ENCODE measurements at places on chromosomes 4 and X. TPM values are rescaled to one million over a fixed set of nuclear protein-coding genes. Genes with fewer than 3 reads are reported as not detected.

CSAG3 gene
- not detected for total RNA-seq

GRCh38 chr4:111066447-111066846 is 443.6 kb upstream of the PITX2 start:
- DNase-seq = no peak

DNA sequence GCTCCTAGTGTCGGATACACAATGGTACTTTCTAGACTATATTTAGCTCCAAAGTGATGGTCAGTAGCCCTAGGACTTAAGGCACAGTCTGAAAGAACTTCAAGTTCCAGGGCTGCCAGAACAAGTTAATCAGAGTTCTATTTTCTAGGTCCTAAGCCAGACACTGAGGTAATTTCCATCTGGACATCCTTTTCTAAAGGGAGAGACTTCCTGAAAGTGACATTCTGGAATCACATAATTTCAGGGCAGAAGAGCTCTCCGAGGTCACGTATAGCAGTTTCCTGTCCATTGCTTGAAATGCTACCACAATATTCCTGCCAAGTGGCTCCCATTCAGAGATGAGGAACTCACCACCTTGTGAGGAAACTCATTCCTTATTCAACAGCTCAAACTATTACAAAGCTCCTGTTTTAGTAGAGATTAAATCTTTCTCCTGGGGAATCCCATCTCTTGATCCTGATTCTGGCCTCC is 117.9 kb downstream of the COL25A1 start:
- DNase-seq = no peak

GRCh38 chr4:13543032-13543838 is 1.1 kb downstream of the NKX3-2 start:
- no peak for DNase-seq

All from ureter (tissue), 1 donor.